ENCODE measurements at places on chromosomes 6 and 20. TPM values are rescaled to one million over a fixed set of nuclear protein-coding genes. Genes with fewer than 3 reads are reported as not detected.

Gene HNF4A
- not detected for total RNA-seq

GRCh38 chr20:1576641-1577040, 19.1 kb upstream of the SIRPD start:
- DNase-seq, result no peak

Gene OR2H1
- total RNA-seq, result not detected

DNA sequence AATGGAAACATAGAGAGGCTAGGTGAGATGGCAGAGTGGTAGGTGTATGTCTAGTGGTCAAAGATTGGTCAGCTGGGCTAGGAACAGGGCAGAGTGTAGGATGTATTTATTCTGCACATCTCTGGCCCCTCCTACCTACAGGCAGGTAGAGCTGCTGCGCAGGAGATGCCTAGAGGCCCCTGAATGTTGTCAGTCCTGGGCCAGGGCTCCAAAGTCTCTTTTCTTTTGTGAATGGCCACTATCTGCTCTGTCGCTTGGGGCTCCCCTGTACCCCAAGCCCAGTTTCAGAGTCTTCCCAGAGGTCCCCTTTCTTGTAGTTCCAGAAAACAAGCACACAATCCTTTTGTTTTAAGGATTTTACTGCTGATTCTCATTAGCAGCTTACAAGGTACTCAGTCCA, 5.0 kb downstream of the TSPO2 start:
- DNase-seq, result no peak

Gene SRSF3
- 305 TPM for total RNA-seq

GRCh38 chr6:16742116-16742515, 19.1 kb downstream of the ATXN1 start:
- no peak for DNase-seq

- DNase-seq, result no peak
Measured at GRCh38 chr20:8952721-8953120, 116.2 kb upstream of the PLCB4 start.

Gene NOTCH4
- total RNA-seq, result 0.52 TPM

Gene BANF2
- not detected for total RNA-seq

Gene F13A1
- total RNA-seq, result not detected

DNA sequence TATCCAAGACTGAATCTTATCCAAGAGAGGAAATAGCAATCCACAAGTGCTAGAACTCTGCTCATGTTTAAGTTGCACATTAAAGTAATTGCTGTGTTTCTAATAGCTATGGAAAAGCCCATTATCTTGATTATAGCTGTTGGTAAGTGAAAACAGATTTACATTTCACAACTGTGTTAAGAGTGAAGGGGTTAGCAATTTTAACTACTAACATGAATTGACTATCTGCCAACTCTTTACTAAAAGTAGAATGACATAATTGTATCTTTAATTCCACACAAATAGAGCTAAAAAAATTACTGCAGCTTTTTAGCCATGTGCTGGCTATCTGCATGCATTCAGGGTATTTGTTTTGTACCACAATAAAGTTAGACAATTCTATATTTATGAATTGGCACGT, 277.9 kb upstream of the IRAK1BP1 start:
- no peak for DNase-seq

DNA sequence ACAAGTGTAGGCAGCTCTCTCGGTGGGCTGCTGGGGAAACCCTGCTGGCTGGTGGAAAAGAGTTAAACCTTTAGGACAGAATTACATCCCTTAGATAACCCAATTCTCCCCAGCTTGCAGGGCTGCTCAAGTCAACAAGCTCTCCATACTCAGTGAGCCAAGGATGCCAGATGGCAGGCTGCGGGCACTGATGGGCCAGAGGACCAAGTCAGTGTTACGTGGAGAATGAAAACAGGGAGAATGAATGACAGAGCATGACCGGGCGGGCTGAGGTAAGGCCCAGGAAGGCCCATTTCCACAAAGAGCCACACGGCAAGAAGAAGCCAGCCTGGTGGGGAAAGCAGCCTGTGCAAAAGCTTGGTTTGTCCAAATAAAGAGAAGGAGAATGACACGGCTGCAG, 58.7 kb upstream of the CD93 start:
- DNase-seq, result no peak

Gene RAET1E
- not detected for total RNA-seq

Measured in renal cortical epithelial cell (primary cell).